ENCODE measurements at places on chromosomes 5 and 9. TPM values are rescaled to one million over a fixed set of nuclear protein-coding genes. Genes with fewer than 3 reads are reported as not detected.

Gene HSPA4
- total RNA-seq, result 41.8 TPM

DNA sequence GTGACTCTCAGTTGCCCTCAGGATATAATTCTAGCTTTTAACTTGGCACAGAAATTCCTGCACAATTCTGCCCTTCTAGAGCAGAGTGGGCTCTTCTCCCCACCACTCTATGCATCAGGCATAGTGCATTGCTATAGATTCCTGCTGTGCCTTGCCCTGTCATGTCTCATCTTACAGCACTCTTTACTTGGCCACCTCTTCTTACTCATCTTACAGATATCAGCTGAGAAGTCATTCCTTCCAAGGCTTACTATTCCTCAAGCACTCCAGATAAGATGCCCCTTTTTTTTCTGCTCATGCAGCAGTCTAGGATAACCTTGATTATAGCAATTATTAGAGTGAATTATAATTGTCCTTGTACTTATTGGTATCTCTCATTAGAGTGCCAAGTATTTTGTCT is 5.6 kb downstream of the FAM221B start:
- no peaks in the 10 kb centered on the region for H3K27me3 ChIP-seq
- no peaks in the 10 kb centered on the region for H3K4me1 ChIP-seq
- no peak overlapping the region for H3K4me3 ChIP-seq
- no peaks in the 10 kb centered on the region for H3K36me3 ChIP-seq

Gene TLN1
- total RNA-seq, result 328 TPM

Gene ADAMTS2
- total RNA-seq, result 8.3 TPM

GRCh38 chr9:96089452-96090085 is 212.4 kb downstream of the HSD17B3 start:
- peaks cover 14% of the 10 kb centered on the region for H3K27me3 ChIP-seq
- H3K4me1 ChIP-seq, result no peaks in the 10 kb centered on the region
- no peak overlapping the region for H3K27ac ChIP-seq
- no peak for DNase-seq
- H3K36me3 ChIP-seq, result no peaks in the 10 kb centered on the region

- no peak for DNase-seq
- peak overlapping the region; percentile 87 for H3K27ac ChIP-seq
- peaks cover 32% of the 10 kb centered on the region for H3K4me1 ChIP-seq
- no peaks in the 10 kb centered on the region for H3K27me3 ChIP-seq
Measured at GRCh38 chr9:110128664-110129329, 79.2 kb downstream of the C9orf152 start.

DNA sequence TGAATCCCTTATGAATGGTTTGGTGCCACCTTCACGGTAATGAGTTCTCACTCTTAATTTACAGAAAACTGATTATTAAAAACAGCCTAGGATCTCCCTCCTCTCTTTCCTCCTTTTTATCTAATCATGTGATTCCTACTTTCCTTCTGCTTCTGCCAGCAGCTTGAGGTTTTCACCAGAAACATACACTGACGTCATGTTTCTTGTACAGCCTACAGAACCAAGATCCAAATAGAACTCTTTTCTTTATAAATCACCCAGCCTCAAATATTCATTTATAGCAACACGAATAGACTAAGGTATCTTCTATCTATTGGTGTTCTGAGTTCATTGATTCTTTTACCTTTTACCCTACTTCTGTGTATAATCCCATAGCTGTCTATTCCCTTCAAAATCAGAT is 388.9 kb upstream of the CDH10 start:
- no peaks in the 10 kb centered on the region for H3K36me3 ChIP-seq
- DNase-seq, result no peak
- H3K4me3 ChIP-seq, result no peak overlapping the region

GRCh38 chr9:117763314-117763713 is 59.1 kb downstream of the TLR4 start:
- H3K4me3 ChIP-seq, result no peak overlapping the region
- H3K27ac ChIP-seq, result no peak overlapping the region
- H3K4me1 ChIP-seq, result no peaks in the 10 kb centered on the region
- no peaks in the 10 kb centered on the region for H3K36me3 ChIP-seq

Gene CDC20B
- not detected for total RNA-seq
